ENCODE measurements at places on chromosomes 2 and 18.

DNA sequence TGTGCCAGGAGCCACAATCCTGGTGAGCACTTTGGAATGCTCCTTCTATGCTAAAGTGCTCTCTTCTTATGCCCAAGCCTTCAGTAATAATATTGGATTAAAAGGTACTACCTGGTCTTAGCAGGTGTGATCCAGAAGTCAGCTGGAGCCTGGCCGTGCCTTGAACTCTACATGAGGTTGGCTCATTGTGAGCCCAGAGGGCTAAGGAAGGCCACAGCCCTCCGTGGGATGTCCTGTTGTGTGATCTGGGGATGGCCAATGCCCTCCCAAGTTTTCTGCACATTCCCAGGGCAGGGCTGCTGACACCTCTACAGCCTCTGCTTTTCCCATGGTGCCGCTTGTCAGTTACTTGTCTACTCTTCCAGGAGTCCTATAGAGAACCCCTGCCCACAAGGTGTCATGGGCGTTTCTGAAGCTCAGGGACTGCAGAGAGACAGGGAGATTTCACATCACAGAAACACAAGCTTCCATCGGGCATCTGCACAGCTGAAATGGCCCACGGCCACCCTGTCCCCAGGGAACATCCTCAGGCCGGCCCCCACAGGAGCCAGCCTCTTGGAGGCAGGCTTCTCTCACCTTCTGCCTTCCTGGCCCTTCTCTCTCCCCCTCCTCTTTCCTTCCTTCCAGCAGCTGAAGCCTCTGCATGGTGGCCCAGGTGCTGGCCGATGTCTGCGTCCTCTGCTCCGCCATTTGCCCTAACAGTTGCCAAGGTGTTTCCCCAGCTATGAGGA is 27.3 kb upstream of the GPR55 start:
- DNase-seq, result no peak

DNA sequence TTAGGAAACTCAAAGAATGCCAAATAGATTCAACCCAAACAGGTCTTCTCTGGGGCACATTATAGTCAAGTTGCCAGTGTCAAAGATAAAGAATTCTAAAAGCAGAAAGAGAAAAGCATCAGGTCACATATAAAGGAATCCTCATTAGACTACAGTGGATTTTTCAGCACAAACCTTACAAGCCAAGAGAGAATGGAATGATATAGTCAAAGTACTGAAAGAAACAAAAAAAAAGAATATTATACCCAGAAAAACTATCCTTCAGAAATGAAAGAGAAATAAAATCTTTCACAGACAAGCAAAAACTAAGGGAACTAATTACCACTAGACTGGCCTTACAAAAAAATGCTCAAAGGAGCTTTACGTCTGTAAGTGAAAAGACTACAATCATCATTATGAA is 65.5 kb downstream of the TBR1 start:
- DNase-seq, result no peak

DNA sequence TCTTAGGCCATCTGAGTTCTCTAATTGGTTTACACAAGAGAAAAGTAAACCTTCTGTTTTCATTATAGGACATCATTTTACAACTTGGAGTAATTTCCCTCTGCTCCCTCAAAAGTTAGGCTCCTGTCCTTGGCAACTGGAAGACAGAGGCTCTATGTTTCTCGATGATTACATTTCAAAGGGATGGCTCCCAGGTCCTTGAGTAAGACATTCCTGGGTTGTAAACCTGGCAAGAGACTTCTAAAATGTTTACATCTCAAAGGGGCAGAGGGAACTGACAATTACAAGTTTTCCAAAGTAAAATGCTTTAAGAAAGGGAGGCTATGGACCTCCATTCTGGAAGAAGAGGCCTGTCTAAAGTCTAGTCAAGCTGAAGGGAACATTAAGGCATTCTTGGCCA is 268.3 kb upstream of the REG3G start:
- DNase-seq, result no peak

DNA sequence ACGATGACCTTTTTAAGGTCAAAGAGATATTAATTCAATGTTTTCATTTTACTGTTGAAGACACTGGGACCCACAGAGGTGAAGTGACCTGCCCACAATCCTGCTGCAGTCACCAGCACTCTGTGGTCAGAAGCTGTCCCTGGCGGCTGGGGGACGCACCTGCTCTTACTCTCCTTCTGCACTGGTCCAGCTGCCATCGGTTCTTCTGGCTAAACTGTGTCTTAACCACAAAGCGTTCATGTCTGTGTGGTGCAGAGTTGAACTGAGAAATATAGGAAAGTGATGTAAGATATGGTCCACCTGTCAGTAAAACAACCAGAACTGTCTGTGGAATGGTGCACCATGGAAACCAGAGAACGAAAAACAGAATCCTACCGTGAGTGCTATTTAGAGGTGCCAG is 44.9 kb upstream of the SMIM21 start:
- DNase-seq, result no peak

GRCh38 chr18:57635003-57635822 is 13.6 kb upstream of the NARS1 start:
- DNase-seq, result no peak

DNA sequence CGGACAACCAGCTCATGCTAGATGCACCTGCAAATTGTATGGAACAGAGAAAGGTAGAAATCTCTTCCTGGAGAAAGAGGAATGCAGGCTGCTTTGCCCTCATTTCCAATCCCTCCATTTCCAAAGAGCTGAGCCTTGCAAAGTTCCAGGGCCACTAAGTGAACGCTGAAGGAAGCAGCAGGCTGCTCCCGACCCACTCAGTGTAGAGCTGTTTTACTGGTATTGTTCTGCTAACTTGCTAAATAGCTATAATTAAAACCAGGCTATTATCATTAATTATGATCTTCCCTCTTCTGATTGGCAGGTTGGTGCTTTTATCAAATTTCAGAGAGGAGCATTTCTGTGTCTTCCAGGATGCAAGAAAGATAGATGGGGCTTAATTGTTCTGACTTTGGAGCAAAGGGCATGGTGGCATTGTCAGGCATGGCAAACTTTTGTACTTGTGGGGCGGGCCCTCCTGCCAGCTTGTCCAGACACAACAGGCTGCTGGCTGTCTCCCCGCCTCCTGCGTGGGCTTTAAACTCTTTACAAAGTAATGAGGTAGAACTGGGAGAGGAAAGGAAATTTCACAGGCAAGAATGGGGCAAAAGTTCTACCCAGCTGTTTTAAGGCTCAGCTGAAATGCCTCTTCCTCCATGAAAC is 40.2 kb downstream of the ALK start:
- no peak for DNase-seq

- DNase-seq, result no peak
Measured at GRCh38 chr2:16166327-16166981, 226.1 kb downstream of the MYCN start.

DNA sequence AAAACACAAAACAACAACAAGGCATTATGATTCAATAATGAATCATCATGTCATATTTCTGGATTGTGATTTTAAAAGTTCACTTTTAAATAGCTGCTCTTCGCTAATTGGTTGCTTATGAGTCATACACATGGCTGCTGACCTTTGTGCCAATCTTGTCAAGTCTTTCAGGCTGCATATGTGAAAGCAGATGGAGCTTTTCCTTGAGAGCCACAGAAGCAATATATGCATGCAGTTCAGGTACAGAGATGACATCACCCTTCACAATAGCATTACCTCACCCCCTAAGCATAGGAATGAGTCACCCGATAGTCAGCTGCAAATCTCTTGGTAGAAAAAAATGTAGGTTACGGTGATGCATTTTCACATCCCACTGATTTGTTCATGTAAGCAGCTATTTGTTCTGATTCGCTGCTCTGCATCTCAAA is 27.2 kb downstream of the EIF2AK3 start:
- DNase-seq, result peak; percentile 11

GRCh38 chr18:49359732-49360444 is 100.6 kb downstream of the DYM start:
- DNase-seq, result no peak

DNA sequence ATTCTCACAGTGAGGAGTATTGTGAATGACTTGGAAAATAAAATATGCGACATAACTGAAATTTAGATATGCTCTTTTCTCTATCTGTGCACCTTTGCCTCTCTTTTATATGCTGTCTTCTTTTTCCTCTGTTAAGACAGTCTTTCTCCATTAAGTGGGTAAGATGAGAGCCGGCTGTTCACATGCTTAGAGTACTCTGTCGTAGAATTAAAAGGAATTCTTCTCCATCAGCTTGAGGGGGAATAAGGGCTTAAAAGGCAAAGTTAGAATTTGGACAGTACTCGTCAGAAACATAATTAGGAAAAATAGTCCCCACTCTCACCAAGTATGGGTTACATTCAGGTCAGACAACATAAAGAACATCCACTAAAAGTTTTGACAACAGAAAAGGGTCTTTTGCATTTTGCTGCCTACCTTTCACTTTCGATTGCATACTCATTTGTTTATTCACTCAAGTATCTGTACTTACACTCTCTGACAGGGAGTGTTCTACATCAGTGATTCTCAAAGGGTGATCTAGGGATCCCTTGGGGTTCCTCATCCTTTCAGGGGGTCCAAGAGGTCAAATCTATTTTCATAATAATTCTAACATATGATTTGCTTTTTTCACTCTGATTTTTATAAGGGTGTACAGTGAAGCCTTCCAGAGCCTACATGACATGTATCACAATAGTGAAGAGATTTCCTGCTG is 48.0 kb downstream of the ARHGAP15 start:
- DNase-seq, result no peak

- DNase-seq, result no peak
Measured at GRCh38 chr2:160408173-160408958, 85.2 kb downstream of the RBMS1 start.

GRCh38 chr2:105323111-105323510 is 6.4 kb downstream of the TGFBRAP1 start:
- no peak for DNase-seq

GRCh38 chr2:74441690-74442482 is at the start of gene RTKN:
RTKN (minus strand) TSS chr2:74441937; CDS start chr2:74441816, 121 bp downstream.
- no peak for DNase-seq

DNA sequence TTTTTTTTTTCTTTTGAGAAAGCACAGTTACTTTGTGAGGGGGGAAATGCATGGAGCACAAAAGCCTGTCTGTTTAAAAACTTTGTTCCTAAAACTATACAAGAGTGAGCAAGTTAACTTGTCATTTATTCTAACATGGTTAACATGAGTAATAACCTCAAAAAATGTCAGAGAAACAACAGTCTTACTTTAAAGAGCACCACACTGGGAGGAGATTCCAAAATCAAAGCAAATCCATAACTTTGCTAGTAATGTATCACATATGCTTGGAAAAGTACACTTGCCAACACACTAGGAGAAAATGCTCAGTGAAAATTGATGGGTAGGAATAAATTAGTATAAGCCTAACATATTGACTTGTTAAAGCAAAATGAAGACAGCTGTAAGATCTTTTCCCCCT is 157.1 kb downstream of the PRPF40A start:
- DNase-seq, result no peak

DNA sequence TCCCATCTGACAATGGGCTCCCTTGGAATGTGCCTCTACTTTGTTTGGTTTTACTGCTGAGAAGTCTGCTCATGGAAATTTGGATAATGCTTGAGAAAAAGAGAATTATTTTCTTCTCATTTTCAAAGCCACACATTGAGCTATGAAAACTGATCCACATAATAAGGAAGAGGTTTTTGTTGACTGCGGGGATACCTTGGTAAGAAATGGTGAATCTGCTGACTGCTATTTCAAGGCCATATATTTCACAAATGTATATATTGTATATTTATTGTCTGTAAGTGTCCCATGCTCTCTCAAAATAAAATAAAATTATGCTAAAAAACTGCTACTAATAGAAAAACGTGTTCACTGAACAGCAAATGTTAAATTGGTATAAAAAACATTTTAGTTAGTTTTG is 15.1 kb downstream of the SH3YL1 start:
- no peak for DNase-seq

DNA sequence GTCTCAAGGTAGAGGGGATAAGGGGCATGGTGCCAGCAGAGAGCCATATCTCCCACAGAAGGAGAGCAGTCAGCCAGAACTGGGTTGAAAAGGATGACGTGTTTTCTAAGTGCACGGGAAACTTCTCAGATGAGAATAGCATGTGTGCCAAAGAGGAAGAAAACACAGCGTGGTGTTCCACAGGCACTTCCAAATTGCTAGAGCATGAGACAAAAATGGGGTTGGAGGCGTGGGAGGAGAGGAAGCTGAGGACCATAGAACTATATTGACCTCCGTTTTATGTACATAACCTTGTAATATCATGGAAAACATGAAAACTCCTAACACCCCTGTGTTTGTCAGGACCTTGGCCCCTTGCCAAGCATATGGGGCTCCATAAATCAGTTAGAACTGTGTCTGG is 682.7 kb upstream of the RAB6C start:
- DNase-seq, result no peak

DNA sequence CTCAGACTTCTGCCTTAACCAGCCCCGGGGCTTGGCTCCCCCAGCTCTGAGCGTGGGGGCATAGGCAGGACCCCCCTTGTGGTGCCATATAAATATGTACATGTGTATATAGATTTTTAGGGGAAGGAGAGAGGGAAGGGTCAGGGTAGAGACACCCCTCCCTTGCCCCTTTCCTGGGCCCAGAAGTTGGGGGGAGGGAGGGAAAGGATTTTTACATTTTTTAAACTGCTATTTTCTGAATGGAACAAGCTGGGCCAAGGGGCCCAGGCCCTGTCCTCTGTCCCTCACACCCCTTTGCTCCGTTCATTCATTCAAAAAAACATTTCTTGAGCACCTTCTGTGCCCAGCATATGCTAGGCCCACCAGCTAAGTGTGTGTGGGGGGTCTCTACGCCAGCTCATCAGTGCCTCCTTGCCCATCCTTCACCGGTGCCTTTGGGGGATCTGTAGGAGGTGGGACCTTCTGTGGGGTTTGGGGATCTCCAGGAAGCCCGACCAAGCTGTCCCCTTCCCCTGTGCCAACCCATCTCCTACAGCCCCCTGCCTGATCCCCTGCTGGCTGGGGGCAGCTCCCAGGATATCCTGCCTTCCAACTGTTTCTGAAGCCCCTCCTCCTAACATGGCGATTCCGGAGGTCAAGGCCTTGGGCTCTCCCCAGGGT is 5.5 kb downstream of the CTDSP1 start:
- no peak for DNase-seq

GRCh38 chr18:38933910-38934510 is 1368.4 kb upstream of the CELF4 start:
- DNase-seq, result no peak

- no peak for DNase-seq
Measured at GRCh38 chr18:57052759-57053158, 94.1 kb upstream of the BOD1L2 start.

DNA sequence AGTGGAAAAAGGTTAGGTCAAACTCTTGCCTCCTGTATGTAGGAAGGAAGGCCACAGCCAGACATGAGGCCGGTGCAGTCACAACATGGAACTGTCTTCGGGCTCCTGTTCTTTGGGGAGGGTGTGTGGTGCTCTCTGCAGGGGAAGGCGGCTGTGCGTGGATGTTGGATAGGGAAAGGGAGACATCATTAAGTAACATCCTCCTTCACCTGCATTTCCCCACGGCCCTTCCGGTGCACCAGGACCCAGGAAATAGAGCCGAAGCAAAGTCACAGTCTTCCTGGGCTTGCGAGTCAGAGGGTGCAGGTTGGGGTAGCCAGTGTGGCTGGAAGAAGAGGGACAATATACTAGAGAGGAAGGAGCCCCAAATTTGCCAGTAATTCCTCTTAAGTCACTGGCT is 78.9 kb upstream of the SMAD7 start:
- DNase-seq, result no peak

- DNase-seq, result no peak
Measured at GRCh38 chr2:211835695-211836094, 702.9 kb downstream of the ERBB4 start.

Measured in esophagus squamous epithelium (tissue), 5 donors.